ENCODE measurements at places on chromosomes 6 and 20.

DNA sequence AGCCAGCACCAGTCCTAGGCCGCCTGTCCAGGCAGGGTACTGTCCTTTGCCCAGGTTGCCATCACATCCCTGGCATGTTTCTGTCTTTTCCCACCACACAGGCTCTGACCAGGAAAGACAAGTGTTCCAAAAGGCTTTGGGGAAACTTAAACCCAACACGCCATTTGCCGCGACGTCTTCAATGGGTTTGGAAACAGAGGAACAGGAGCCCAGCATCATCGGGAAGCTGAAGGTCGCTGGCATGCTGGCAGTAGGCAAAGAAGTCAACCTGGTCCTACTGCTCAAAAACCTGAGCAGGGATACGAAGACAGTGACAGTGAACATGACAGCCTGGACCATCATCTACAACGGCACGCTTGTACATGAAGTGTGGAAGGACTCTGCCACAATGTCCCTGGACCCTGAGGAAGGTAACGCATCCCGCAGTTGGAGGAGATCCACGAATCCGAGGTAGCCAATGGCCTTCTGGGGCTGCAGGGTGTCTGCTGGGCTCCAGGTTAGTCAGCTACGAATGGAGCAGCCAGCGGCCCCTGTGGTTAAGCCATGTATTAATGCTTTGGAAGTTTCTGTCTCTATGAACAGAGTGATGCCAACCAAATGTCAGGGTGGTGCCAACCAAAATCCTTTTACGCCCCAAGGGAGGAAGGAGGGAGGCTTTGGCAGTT, 36.2 kb downstream of the TGM3 start:
- DNase-seq = no peak

- DNase-seq = peak; percentile 39
Measured at GRCh38 chr6:20700375-20700774, 166.1 kb downstream of the CDKAL1 start.

DNA sequence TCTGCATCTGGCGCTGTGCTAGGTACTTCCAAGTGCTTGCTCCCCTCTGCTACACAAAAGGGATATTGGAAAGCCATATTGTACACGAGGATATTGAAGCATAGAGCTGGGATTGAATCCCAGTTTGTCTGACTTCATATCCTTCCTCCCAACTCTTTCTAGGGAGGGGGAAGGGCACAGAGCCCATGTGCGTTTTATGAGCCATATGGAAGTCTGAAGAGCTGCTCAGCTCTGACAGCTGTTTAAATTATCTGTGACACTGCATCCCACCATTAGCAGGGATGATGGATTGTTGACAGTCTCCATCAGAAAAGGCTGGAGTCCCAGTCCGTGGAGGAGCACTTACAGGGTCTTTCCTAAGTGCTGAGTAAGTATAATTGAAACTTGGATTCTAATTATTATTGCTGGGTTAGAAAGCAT, 18.4 kb downstream of the TIAM2 start:
- no peak for DNase-seq

- no peak for DNase-seq
Measured at GRCh38 chr20:23143986-23144690, 58.0 kb upstream of the CD93 start.

- DNase-seq = peak; percentile 95
Measured at GRCh38 chr6:157763129-157763903, 59.7 kb upstream of the SNX9 start.

DNA sequence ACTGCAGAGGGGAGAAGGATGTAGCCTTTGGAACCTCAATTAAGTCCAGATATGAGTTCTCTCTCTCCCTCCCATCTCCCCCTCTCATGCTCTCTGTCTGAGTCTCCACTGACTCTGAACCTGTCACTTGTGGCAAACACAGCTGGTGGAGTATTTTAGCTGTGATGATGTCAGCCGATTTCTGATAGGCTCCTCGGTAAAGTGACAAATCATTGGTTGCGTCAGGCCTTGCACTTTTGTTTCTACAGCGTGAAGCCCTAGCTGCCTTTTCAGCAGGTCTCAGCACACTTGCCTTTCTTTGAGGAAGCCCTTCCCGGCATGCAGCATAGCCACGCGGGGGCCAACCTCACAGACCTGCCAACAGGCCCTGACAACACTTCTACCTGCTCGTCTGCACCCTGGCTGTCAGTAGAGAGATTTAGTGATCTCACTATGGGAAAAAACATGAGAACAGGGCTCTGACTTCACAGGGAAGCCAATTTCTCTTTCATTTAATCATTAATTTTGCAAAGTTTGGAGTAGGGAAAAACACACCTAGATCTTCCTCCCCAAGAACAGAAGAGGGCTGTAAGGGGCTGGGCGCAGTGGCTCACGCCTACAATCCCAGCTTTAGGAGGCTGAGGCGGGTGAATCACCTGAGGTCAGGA, 84.4 kb downstream of the GMPR start:
- no peak for DNase-seq

DNA sequence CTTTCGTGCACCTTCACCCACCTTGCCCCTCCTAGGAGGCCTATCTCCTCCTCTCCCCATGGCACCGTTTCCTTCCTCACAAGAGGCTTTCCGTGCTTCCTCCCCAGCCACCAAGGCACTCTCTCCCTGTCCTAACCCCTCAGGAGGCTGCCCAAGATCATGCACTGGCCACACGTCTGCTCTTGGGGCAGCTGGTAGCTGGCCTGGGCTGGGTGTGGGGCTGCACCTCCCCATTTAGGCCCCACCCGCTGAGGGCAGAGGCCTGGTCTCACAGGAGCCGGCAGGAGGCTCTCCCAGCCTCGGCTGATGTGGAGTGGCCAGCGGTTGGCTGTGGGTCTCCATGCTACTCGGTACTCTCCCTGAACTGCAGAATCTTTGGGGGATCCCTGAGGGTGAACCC, 13.6 kb downstream of the NOL4L start:
- DNase-seq = no peak

- DNase-seq = no peak
Measured at GRCh38 chr6:15411766-15412165, 165.9 kb downstream of the JARID2 start.

- DNase-seq = peak; percentile 0
Measured at GRCh38 chr6:110699780-110700179, 115.5 kb downstream of the CDK19 start.

DNA sequence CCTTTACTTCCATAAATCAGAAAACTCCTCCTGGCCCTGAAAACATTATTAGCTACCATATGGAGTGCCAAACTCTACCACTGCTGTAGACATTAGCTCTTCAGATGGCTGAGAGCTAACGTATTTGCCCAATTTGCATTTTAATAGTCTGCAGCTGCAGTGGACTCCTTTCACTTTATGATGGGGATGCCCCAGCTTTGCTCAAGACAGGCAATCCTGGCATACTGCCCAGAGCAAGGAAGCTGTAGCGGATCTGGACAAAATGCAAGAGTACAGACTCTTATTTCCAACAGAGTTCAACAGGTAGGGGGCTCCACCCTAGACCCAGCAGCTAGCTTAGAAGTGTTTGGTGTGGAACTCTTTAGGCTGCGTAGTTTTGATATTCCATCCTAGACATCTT, 246.7 kb downstream of the FOXC1 start:
- peak; percentile 58 for DNase-seq

- DNase-seq = no peak
Measured at GRCh38 chr6:160667639-160668481, 3.8 kb upstream of the LPA start.

DNA sequence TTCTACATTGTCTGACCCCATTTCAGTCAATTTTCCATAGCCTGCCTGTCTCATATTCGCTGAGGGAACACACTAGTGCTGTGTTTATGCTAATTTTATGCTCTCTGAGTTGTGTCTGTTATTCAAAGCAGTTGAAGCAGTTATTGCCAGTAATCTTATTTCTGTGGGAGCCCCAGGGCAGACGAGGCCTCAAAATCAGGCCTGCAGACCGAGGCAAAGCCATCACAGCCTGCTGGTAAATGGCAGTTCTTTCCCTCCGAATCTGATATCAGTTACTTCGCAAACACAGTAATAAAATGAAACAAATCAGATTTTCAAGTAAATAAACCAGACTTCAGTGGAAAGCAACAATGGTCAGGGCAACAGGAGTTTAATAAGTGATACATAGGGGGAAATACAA, 508.4 kb downstream of the PKHD1 start:
- DNase-seq = no peak

GRCh38 chr6:36124881-36125280, 5.4 kb upstream of the MAPK13 start:
- DNase-seq = no peak

- DNase-seq = no peak
Measured at GRCh38 chr20:40370800-40371199, 318.2 kb downstream of the MAFB start.

- no peak for DNase-seq
Measured at GRCh38 chr6:160457823-160458222, 109.6 kb downstream of the SLC22A3 start.

DNA sequence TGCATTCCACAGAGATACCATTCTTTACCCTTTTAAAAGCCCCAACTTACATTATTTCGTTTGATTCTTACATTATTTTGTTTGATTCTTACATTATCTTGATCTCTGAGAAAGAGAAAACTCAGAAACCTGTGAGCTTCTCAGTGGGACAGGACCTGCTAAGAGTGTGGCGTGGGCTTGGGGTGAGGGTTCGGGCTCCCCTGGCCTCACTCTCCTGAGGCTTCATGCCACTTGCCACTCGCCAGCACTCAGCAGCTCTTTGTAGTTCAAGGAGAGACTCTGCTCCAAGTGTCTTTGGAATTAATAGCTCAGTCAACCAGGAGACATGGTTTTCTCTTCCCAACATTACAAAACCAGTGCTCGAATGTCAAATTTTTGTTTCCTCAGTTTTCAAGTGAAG, 132.4 kb upstream of the RGS17 start:
- DNase-seq = no peak

GRCh38 chr6:88982720-88983119, 19.3 kb upstream of the RNGTT start:
- DNase-seq = peak; percentile 69

DNA sequence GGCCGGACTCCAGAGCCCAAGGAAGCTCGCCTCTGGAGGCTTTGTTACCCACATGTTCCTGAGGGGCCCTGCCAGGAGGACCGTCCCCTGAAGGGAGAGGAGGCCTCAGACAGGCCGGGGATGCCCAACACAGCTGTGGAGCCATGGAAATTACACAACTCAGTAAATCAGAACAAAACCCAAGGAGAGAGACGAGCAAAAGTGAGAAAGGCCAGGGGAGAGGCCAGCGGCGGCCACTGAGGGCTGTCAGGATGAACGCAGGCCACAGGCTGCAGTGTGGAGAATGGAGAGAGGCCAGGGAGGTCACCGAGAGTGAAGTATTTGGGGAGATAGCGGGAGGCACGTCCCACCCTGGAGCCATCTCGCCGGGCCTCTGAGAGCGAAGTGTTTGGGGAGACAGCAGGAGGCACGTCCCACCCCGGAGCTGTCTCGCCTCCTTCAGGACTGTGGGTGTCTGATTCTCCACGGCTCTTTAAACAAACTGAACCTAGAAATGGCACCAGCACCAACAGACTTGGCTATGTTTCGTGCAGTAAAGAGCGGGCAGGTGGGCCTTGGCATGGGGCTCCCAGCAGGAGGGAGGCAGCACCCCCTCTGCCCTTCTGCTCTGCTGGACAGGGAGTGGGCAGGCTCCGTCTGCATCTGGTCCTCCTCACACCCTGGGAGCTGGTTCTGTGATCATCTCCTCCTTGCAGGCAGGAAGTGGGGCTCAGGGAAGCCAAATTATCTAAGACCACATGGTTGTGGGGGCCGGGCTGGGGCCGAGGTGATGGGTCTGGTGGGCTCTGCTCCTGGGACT, 91.0 kb downstream of the YTHDF1 start:
- no peak for DNase-seq

DNA sequence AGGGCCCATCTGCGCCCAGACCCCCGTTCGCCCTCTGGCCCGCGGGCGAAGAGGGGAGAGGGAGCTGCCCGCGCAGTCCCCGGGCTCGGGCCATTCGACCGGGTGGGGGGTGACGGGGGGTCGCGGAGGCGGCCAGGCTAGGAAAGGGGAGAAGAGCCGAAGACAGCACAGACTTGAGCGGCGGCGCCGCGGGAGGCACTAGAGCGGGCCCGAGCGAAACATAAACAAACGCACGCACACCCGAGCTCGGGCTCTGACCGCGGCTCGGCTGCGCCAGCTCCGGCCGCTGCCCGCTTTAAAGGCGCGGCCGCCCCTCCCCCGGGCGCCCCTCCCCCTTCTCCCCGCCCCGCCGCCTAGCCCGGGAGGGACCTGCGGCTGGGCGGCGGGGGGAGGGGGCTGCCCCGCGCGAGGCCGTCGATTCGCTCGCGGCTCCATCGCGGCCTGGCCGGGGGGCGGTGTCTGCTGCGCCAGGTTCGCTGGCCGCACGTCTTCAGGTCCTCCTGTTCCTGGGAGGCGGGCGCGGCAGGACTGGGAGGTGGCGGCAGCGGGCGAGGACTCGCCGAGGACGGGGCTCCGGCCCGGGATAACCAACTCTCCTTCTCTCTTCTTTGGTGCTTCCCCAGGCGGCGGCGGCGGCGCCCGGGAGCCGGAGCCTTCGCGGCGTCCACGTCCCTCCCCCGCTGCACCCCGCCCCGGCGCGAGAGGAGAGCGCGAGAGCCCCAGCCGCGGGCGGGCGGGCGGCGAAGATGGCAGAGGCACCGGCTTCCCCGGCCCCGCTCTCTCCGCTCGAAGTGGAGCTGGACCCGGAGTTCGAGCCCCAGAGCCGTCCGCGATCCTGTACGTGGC, at the start of gene FOXO3:
FOXO3 (plus strand) TSS at position 455 of the 846 bp plus-strand sequence; CDS start at position 747, 292 bp downstream.
- peak; percentile 36 for DNase-seq

GRCh38 chr6:79246891-79247290, 12.4 kb upstream of the HMGN3 start:
- no peak for DNase-seq

DNA sequence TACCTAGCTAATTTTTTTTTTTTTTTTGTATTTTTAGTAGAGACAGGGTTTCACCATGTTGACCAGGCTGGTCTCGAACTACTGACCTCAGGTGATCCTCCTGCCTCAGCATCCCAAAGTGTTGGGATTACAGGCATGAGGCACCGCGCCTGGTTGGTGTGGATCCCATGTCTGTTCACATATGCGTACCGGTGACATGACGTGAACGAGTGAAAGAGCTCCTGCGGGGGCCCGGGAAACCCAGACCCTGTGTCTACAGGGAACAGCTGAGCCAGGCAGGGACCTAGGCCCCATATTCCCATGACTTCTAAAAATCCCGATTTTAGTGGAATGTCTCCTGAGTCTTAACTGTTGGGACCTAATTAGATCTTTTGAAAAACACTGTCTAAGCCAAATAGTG, 33.1 kb downstream of the VSTM2L start:
- DNase-seq = no peak

DNA sequence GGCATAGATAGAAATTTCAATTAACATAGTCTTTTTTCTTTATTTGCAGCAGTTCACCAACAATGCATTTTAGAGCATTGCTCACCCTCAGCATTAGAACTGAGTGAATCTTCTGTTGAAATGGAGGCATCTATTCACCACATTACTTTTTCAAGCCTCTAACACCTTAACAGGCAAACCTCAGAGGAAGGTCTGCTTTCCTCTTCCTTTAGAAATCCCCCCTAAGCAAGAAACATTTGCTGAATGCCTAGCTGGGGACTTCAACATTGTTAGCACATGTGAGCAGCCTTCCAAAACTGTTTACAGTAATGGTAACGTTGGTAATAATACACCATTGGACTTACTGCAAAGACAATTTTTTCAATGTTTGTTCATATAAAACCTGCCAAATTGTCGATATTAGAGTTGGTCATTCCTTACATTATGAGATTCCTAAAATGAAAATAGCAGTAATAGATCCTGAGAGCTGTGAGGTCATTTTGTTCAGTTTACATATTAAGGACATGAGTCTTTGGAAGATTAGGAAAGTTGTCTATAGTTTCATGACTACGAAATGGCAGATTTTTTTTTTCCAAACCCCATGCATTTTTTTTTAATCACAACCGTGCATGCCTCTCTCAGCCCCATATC, 20.6 kb upstream of the AKIRIN2 start:
- DNase-seq = no peak
